ENCODE measurements at places on chromosomes 1 and 21.

DNA sequence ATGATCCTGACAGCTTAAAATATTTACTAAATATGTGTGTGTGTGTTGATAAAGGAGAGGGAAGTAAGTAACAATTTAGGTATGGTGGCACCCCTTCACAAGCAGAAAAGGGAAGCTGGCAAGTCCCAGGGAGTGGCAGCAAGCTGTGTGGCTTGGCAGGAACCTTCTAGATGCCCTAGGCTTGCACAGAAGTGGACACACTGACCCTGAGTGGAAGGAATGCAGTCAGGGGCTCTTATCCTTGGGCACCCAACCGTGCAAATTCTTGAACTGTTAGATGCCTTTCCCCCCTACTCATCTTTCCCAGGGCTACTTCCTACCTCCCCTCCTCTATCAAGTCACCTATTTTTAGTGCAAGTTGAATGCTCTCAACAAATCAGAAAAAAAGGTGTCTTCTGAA, 18.9 kb downstream of the ACP6 start:
- H3K4me3 ChIP-seq: no peak overlapping the region
- H3K27me3 ChIP-seq: no peaks in the 10 kb centered on the region
- H3K27ac ChIP-seq: no peak overlapping the region
- H3K36me3 ChIP-seq: peaks cover 34% of the 10 kb centered on the region
- no peak for DNase-seq
- H3K4me1 ChIP-seq: peaks cover 39% of the 10 kb centered on the region

DNA sequence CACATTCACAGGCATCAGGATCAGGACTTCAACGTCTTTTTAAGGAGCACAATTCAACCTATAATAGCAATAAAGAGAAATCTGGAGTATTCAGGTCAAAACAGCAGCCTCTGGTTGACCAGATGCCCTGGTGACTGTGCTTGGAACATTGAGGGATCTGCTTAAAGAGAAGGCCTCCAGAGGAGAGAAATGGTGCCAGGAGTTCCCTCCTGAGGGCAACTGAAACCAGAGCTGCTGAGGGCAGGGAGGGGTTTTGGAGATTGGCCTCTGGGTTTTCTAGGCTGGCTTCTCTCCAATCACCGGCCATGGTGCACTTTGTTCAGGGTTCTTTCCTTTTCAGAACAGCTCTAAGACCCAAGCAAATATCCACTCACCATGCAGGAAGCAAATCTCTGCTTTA, 190.7 kb upstream of the KIAA0040 start:
- no peak for DNase-seq
- H3K27ac ChIP-seq: no peak overlapping the region
- H3K4me1 ChIP-seq: no peaks in the 10 kb centered on the region
- peaks cover 23% of the 10 kb centered on the region for H3K27me3 ChIP-seq
- no peak overlapping the region for H3K4me3 ChIP-seq

DNA sequence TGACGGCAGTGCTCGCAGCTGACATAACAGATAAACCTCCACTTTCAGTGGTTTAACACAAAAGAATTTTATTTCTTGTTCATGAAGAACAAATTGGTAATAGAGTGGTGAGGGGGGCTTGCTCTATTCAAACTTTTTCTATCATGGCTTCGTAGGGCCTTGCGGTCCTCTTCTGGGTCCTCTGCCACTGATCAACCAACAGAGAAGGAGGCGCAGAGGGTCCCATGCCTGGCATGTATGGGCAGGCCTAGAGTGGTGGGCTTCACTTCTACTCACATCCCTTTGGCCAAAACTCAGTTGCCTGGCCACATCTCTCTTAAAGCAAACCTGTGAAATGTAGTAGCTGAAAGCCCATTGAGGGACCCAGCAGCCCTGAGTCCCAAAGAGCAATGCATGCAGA, 460.5 kb downstream of the SIPA1L2 start:
- no peak overlapping the region for H3K4me3 ChIP-seq
- no peak for DNase-seq
- no peak overlapping the region for H3K27ac ChIP-seq
- H3K36me3 ChIP-seq: no peaks in the 10 kb centered on the region
- no peaks in the 10 kb centered on the region for H3K27me3 ChIP-seq

GRCh38 chr1:40901886-40902852, 40.0 kb upstream of the CITED4 start:
- no peak for DNase-seq
- H3K27me3 ChIP-seq: no peaks in the 10 kb centered on the region
- no peaks in the 10 kb centered on the region for H3K36me3 ChIP-seq

GRCh38 chr1:65355031-65355712, 45.8 kb downstream of the DNAJC6 start:
- peaks cover 4% of the 10 kb centered on the region for H3K36me3 ChIP-seq
- H3K4me1 ChIP-seq: peaks cover 3% of the 10 kb centered on the region
- no peak overlapping the region for H3K4me3 ChIP-seq
- H3K27me3 ChIP-seq: no peaks in the 10 kb centered on the region
- no peak for DNase-seq

DNA sequence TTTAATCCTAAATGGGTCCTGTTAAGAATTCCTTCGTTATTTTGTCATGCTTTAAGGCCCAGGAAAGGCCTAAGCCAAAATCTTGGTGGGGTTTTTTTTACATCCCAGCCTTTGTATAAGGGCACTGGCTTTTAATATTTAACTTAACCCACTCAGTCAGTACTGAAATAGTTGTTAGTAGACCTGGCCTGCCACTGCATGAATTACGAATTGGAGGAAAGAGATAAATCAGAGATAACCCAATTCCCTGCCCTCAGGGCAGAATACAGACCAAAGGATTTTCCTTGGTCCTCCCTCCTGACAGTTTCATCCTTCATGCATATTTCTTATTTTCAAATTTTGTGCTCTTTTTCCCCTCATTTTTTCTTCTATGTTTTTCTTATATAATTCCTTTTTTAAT, 193.0 kb downstream of the FASLG start:
- H3K36me3 ChIP-seq: peaks cover 4% of the 10 kb centered on the region
- no peak overlapping the region for H3K4me3 ChIP-seq
- no peak overlapping the region for H3K27ac ChIP-seq
- no peak for DNase-seq
- no peaks in the 10 kb centered on the region for H3K4me1 ChIP-seq

- DNase-seq: no peak
- H3K36me3 ChIP-seq: no peaks in the 10 kb centered on the region
- H3K27ac ChIP-seq: no peak overlapping the region
- H3K4me3 ChIP-seq: no peak overlapping the region
- peaks cover 29% of the 10 kb centered on the region for H3K27me3 ChIP-seq
These were observed 29.4 kb upstream of the KCNA10 start for GRCh38 chr1:110548381-110548780.

DNA sequence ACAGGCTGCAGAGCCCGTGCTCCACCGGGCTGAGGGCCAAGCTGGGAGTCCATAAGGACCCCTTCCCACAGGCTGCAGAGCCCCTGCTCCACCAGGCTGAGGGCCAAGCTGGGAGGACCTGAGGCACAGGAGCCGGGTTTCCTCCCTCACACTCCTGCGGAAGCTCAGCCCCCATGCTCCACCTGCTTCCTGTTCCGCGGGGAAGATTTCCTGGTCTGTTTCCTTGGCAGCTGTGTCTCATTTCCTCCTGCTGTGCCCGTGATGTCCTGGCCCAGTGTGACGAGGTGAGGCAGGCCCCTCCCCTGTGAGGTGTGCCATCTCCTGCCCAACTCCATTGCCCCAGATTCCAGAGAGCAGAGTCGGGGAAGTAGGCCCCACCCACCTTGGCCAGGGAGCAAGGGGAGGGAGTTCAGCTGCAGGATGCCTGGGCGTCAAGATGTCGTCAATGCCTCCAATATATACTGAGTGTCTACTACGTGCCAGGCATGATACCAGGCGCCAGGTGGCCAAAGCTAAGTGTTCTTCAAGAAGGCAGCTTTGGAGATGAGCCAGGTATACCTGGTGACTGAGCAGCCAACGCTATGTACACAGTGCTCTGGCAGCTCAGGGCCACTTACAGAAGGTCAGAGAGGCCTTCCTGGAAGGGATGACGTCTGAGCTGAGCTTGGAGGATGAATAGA, 58.8 kb downstream of the NAV1 start:
- H3K27ac ChIP-seq: no peak overlapping the region
- no peaks in the 10 kb centered on the region for H3K36me3 ChIP-seq
- H3K27me3 ChIP-seq: no peaks in the 10 kb centered on the region
- H3K4me3 ChIP-seq: no peak overlapping the region

GRCh38 chr1:165342168-165342567, 14.3 kb downstream of the LMX1A start:
- H3K4me1 ChIP-seq: no peaks in the 10 kb centered on the region
- H3K4me3 ChIP-seq: no peak overlapping the region
- no peak for DNase-seq
- peaks cover 41% of the 10 kb centered on the region for H3K27me3 ChIP-seq
- no peaks in the 10 kb centered on the region for H3K36me3 ChIP-seq

DNA sequence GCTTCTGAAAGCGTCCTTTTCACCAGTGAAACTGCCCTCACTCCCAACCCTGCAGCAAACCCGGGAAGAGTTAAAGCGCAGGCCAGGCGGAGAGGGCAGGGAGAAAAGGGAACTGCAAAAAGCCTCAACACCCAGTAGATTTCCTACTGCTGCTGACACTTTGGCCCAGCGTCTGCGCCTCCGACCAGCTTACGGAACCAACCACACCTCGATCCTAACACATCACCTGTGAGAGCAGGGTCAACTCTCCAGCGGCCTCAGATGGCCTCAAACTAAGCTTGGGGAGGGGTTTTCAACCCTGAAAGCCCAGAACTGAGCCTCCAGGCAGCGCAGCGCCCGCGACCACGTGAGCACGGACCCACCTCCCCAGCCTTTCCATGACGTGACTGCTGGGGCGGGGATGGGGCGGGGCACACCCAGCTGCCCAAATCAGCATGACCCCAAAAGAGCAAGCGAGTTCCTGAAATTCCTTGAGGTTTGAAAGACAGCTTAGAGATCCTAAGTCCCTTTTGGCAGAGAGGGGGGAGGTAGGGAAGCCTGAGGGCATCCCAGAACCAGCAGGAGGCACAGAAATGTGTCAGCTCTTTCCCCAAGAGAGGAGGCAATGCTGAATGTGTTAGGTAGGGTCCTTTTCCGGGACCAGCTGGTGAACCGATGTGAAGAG, 59.1 kb downstream of the ITPKB start:
- peaks cover 4% of the 10 kb centered on the region for H3K36me3 ChIP-seq
- peak; percentile 84 for DNase-seq
- H3K4me1 ChIP-seq: peaks cover 85% of the 10 kb centered on the region
- H3K4me3 ChIP-seq: peak overlapping the region; percentile 75
- H3K27ac ChIP-seq: peak overlapping the region; percentile 86

DNA sequence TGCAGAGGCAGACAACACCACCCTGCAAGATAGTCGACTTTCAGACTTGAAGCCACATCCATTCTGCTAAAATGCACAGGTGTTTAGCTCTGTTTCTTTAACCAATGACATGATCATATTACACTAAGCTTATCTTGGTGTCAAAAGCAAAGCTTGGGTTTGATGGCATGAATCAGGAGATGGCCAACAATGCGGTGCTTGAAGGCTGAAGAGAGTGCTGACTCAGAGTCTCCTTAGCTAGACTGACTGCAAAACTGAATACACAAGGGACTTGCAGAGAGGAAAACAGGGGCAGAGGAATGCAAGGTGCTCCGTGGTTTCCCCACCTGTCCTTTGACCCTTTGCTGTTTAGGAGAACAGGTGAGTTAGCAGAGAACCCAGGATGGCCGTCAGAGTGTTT, 262.6 kb downstream of the SIPA1L2 start:
- no peaks in the 10 kb centered on the region for H3K27me3 ChIP-seq
- no peak overlapping the region for H3K27ac ChIP-seq
- no peaks in the 10 kb centered on the region for H3K4me1 ChIP-seq
- no peaks in the 10 kb centered on the region for H3K36me3 ChIP-seq

- peaks cover 14% of the 10 kb centered on the region for H3K4me1 ChIP-seq
- H3K4me3 ChIP-seq: no peak overlapping the region
- H3K27me3 ChIP-seq: no peaks in the 10 kb centered on the region
These were observed 472.9 kb upstream of the RUNX1 start for GRCh38 chr21:35521852-35522505.

- H3K4me1 ChIP-seq: peaks cover 5% of the 10 kb centered on the region
- H3K27me3 ChIP-seq: no peaks in the 10 kb centered on the region
- peaks cover 45% of the 10 kb centered on the region for H3K36me3 ChIP-seq
- no peak overlapping the region for H3K4me3 ChIP-seq
These were observed 29.5 kb downstream of the CAPN2 start for GRCh38 chr1:223741861-223742260.

GRCh38 chr1:229184066-229184465, 86.8 kb upstream of the RAB4A start:
- H3K27me3 ChIP-seq: peaks cover 28% of the 10 kb centered on the region
- no peak overlapping the region for H3K27ac ChIP-seq
- H3K4me3 ChIP-seq: no peak overlapping the region
- H3K36me3 ChIP-seq: no peaks in the 10 kb centered on the region
- peaks cover 19% of the 10 kb centered on the region for H3K4me1 ChIP-seq
- DNase-seq: no peak

DNA sequence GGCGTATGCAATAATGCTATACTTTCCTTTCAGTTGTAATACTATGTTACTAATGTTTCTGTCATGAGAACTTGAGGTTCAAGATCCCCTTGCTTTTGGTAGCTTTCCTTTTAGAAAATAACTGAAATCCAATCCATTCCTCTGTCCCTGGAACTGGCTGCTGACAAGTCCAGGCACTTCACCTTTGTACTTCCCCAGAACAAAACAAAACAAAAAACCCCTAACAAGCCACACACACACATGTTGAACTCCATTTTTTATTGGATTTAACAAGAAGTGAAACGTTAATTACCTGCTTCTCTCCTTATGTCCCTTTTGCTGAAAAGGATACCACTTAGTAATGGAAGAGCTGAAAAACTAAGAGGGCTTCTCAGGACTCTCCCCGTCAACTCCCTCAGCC, 26.1 kb upstream of the SDC3 start:
- H3K27me3 ChIP-seq: no peaks in the 10 kb centered on the region
- peak overlapping the region; percentile 45 for H3K27ac ChIP-seq
- H3K4me1 ChIP-seq: no peaks in the 10 kb centered on the region
- H3K36me3 ChIP-seq: peaks cover 33% of the 10 kb centered on the region
- no peak for DNase-seq
- no peak overlapping the region for H3K4me3 ChIP-seq

GRCh38 chr21:44898011-44898488, 22.6 kb downstream of the ITGB2 start:
- peaks cover 44% of the 10 kb centered on the region for H3K36me3 ChIP-seq
- no peak overlapping the region for H3K4me3 ChIP-seq
- no peak for DNase-seq
- no peak overlapping the region for H3K27ac ChIP-seq
- peaks cover 5% of the 10 kb centered on the region for H3K4me1 ChIP-seq
- no peaks in the 10 kb centered on the region for H3K27me3 ChIP-seq

GRCh38 chr1:168836469-168836868, 107.5 kb upstream of the DPT start:
- no peak for DNase-seq
- H3K36me3 ChIP-seq: no peaks in the 10 kb centered on the region
- peaks cover 8% of the 10 kb centered on the region for H3K4me1 ChIP-seq
- H3K27ac ChIP-seq: no peak overlapping the region
- no peak overlapping the region for H3K4me3 ChIP-seq

DNA sequence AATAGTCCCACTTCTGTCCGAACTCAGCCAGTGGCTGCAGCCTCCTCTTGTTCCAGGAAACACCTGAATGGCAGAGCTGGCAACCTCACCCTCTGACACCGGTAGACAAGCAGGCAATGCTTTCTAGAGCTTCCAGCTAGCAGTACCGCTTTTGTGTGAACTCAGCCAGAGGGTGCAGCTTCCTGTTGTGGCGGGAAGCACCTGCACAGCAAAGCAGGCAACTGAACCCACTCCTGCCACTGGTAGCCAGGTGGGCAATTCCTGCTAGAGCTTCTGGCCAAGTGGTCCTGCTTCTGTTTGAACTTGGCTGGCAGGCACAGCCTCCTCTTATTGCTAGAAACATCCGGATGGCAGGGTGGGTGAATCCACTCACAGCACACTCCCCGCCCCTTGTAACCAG, 40.1 kb upstream of the TMPRSS15 start:
- H3K27ac ChIP-seq: no peak overlapping the region
- H3K36me3 ChIP-seq: no peaks in the 10 kb centered on the region
- H3K4me1 ChIP-seq: no peaks in the 10 kb centered on the region
- no peak for DNase-seq
